Stimulated activated naive B cell treated with anti-CD40 and anti-IgM and Interleukin-4, amounts not matched to agents 10 μg/mL and 1 μg/mL and 100 μg/mL, for 72 hours (primary cell): ENCODE measurements at places on chromosomes 11 and 22.

DNA sequence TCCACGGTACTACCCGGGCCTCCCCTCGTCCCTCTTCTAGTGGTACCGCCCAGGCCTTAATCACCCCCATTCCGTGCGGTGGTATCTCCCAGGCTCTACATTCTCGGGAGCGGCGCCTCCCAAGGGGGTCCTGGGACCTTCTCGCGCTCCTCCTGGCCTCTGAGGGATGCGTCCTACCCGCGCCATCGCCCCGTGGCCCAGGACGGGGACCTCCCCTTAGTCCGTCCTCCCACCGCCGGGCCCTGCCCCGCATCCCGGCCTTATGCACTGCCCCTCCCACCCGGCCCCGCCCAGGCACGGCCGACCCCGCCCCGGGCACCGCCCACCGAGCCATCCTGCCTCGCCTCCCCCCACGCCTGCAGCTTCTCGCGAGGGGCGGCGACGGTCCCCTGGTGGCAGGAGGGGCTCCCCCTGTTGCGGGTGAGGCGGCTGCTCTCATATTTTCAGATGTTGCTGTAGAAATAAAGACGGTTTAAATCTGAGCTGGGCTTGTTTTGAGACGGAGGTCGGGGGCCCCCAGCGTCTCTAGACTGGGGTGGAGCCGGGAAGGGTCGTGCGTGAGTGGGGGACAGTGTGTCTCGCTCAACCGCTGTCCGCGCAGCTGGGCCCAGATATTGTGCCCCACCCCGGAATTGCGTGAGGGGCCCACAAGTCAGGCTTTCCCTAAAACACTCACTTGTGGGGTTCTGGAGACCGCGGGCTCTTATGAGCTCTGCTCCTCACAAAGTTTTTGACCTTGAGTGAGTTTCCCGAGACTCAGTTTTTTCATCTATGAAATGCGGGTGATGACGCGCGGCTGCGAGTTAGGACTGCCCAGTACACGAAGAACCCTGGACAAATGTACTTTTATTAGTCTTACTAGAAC lies 828 bp upstream of the RAB1B start:
- peak overlapping the region; percentile 91 for H3K4me3 ChIP-seq
- H3K36me3 ChIP-seq: peaks cover 53% of the 10 kb centered on the region
- peak overlapping the region; percentile 98 for H3K27ac ChIP-seq
- peaks cover 38% of the 10 kb centered on the region for H3K4me1 ChIP-seq
- DNase-seq: peak; percentile 81

- peaks cover 7% of the 10 kb centered on the region for H3K36me3 ChIP-seq
- H3K27me3 ChIP-seq: peaks cover 21% of the 10 kb centered on the region
- H3K4me1 ChIP-seq: peaks cover 79% of the 10 kb centered on the region
Observed at GRCh38 chr11:117821431-117821830, 3.1 kb downstream of the FXYD2 start.

DNA sequence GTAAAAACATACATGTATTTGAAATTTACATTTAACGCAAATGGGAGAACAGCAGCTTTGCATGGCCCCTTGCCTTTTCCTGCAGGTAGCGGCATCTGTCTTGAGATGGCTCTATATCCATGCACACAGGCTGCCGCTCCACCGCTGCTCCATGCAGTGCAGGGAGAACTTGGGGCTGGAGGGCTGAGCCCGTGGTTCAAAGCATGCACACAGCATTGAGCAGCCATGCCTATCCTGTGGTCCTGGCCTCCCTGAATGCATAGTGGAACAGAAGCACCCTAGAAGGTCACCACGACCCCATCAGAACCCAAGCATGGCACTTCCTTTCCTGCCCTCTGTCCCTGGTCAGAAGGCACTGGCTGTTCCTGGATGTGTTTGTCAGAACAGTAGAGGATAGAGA lies 35.0 kb upstream of the TP53I11 start:
- H3K36me3 ChIP-seq: no peaks in the 10 kb centered on the region
- H3K27ac ChIP-seq: no peak overlapping the region
- no peak for DNase-seq
- no peak overlapping the region for H3K4me3 ChIP-seq
- peaks cover 35% of the 10 kb centered on the region for H3K4me1 ChIP-seq
- no peaks in the 10 kb centered on the region for H3K27me3 ChIP-seq

DNA sequence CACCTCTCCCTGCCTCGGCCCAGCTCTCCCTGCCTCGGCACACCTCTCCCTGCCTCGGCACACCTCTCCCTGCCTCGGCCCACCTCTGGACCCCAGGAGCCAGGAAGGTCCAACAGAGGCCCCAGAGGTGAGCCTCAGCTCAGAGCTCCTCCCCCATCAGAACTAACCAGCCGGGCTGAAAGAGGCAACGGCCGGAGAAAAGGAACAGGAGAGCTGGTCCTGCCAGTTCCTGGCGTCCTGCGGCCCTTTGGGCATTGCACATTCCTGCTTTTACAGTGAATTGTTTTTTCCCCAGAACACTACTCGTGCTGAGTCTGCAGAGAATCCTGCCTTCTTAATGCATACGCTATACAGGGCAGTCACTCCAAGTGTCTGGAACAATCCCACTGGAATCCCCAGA lies 45.8 kb downstream of the LMO1 start:
- H3K4me1 ChIP-seq: no peaks in the 10 kb centered on the region
- H3K36me3 ChIP-seq: no peaks in the 10 kb centered on the region
- no peak overlapping the region for H3K4me3 ChIP-seq
- DNase-seq: no peak
- no peak overlapping the region for H3K27ac ChIP-seq
- no peaks in the 10 kb centered on the region for H3K27me3 ChIP-seq

GRCh38 chr11:12274558-12275197 lies 102.7 kb upstream of the PARVA start:
- no peak overlapping the region for H3K4me3 ChIP-seq
- H3K27me3 ChIP-seq: no peaks in the 10 kb centered on the region
- no peak for DNase-seq
- no peak overlapping the region for H3K27ac ChIP-seq

DNA sequence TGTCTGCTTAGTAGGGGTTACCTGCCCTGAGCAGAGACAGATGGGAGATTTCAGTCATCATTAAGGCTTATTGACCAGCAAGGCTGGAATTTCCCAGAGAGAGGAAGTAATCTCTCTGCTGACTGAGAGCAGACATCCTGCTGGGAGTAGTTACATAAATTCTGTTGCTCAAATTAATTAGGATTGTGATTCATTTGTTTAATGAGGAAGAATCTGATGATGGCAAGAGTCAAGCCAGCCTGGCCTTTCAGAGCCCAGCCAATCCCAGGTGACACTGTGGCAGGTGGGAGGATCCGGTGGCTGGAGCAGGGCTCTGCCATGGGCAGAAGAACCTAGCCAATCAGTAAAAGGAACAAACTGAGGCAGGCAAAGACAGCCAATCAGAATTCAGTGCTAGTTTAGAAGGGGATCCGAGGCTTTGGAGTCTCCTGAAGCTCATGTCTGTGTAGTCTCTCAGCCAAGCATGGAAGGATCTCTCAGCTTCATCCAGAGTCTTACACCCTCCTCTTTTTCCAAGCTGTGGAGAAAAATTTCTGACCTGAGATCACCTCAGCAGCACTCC lies 61.2 kb upstream of the CHST1 start:
- H3K4me3 ChIP-seq: no peak overlapping the region
- H3K36me3 ChIP-seq: no peaks in the 10 kb centered on the region

DNA sequence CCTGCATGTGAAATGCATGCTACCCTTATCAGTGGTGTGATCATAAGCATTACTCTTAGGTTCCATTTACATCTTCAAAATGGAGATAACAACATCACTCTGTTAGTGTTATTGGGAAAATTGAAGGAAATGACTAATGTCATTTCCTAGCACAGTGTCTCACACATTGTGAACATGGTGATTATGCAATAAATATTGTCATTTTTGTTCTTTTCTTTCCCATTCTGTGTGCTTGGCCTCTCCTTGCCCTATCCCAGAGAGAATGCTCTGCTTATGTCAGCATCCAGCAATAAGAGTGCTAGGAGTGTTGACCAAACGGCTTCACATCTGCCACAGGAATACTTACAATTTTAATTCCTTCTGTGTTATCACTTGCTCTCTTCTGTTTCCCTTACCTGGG lies 1024.1 kb upstream of the CCDC90B start:
- H3K27me3 ChIP-seq: no peaks in the 10 kb centered on the region
- H3K4me1 ChIP-seq: no peaks in the 10 kb centered on the region
- no peaks in the 10 kb centered on the region for H3K36me3 ChIP-seq

GRCh38 chr11:11770296-11770695 lies 71.5 kb upstream of the USP47 start:
- no peak overlapping the region for H3K27ac ChIP-seq
- no peak for DNase-seq
- peaks cover 23% of the 10 kb centered on the region for H3K27me3 ChIP-seq

DNA sequence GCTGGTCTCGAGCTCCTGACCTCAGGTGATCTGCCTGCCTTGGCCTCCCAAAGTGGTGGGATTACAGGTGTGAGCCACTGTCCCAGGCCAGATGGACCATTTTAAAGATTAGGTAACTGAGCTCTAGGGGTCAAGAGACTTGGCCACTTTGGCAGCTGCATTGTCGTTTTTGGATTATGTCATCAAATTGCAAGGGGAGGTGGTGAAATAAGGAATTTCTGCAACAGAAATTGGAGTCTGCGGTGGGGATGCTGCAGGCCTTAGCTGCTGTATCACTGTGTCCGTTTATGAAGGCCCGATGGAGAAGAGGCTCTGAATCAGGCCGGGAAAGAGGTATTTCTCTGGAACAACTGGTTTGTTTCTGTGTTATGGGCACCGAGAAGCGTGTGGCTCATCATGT lies 34.6 kb downstream of the PTPRJ start:
- H3K27ac ChIP-seq: no peak overlapping the region
- no peak for DNase-seq
- H3K27me3 ChIP-seq: no peaks in the 10 kb centered on the region
- H3K4me3 ChIP-seq: no peak overlapping the region

DNA sequence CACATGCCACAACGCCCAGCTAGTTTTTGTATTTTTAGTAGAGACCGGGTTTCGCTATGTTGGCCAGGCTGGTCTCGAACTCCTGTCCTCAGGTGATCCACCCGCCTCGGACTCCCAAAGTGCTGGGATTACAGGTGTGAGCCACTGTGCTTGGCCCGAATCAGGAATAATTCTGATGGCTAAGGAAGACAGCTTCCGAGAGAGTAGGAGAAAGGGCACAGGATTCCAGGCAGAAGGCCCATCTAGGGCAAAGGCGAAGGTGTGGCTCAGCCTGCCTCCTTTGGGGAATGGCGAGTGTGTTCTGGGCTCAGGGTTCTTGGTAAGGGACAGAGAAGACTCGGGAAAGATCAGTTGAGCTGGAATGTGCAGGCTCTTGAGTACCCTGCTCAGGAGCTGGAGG lies 1.6 kb upstream of the SYCE3 start:
- no peaks in the 10 kb centered on the region for H3K27me3 ChIP-seq
- H3K27ac ChIP-seq: no peak overlapping the region
- H3K4me1 ChIP-seq: peaks cover 13% of the 10 kb centered on the region
- H3K36me3 ChIP-seq: peaks cover 14% of the 10 kb centered on the region
- H3K4me3 ChIP-seq: no peak overlapping the region

DNA sequence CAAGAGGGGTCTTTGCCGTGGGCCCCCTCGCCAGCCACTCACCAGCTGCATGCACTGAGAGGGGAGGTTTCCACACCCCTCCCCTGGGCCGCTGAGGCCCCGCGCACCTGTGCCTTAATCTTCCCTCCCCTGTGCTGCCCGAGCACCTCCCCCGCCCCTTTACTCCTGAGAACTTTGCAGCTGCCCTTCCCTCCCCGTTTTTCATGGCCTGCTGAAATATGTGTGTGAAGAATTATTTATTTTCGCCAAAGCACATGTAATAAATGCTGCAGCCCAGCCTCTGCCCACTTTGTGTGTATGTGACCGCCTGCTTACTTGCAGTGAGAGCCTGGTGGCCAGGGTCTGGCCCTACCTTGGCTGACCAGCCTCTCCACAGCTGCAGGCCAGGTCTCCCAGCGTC lies 2.8 kb upstream of the CRACR2B start:
- no peak overlapping the region for H3K27ac ChIP-seq
- peaks cover 33% of the 10 kb centered on the region for H3K4me1 ChIP-seq
- no peak for DNase-seq
- peaks cover 20% of the 10 kb centered on the region for H3K36me3 ChIP-seq
- H3K4me3 ChIP-seq: no peak overlapping the region
- peaks cover 24% of the 10 kb centered on the region for H3K27me3 ChIP-seq

DNA sequence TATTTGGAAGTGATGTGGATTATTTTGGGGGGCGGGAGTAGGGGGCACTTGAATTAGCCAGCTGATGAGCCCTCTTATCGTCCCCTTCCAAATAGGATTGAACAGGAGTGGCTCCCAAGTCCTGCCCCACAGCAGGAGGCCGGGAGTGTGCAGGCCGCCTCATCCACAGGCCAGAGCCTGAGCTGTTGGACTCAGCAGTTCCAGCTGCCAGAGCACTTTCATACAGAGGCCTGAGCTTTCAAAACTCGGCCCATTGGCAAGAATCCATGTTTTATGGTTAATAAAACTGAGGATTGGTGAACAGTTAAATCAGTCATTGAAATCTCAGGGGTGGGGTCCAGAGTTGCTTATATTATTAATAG lies 9.6 kb downstream of the FAM118A start:
- H3K4me3 ChIP-seq: no peak overlapping the region
- no peak for DNase-seq
- H3K36me3 ChIP-seq: peaks cover 27% of the 10 kb centered on the region
- no peaks in the 10 kb centered on the region for H3K27me3 ChIP-seq
- peaks cover 38% of the 10 kb centered on the region for H3K4me1 ChIP-seq
- H3K27ac ChIP-seq: peak overlapping the region; percentile 93

- no peaks in the 10 kb centered on the region for H3K4me1 ChIP-seq
- H3K27me3 ChIP-seq: peaks cover 16% of the 10 kb centered on the region
- no peaks in the 10 kb centered on the region for H3K36me3 ChIP-seq
- DNase-seq: no peak
- H3K4me3 ChIP-seq: no peak overlapping the region
Observed at GRCh38 chr11:134818516-134818915, 406.5 kb upstream of the B3GAT1 start.

- no peaks in the 10 kb centered on the region for H3K27me3 ChIP-seq
- peak overlapping the region; percentile 51 for H3K4me3 ChIP-seq
- peak; percentile 57 for DNase-seq
- peaks cover 59% of the 10 kb centered on the region for H3K4me1 ChIP-seq
- peaks cover 37% of the 10 kb centered on the region for H3K36me3 ChIP-seq
Observed at GRCh38 chr11:116853461-116854073, 16.1 kb upstream of the APOA1 start.

GRCh38 chr11:34583818-34584217 lies 37.1 kb upstream of the EHF start:
- peak overlapping the region; percentile 66 for H3K27ac ChIP-seq
- H3K4me1 ChIP-seq: peaks cover 33% of the 10 kb centered on the region
- DNase-seq: no peak
- no peaks in the 10 kb centered on the region for H3K36me3 ChIP-seq
- no peak overlapping the region for H3K4me3 ChIP-seq
- H3K27me3 ChIP-seq: peaks cover 16% of the 10 kb centered on the region
